ENCODE measurements at places on chromosomes 5 and 9.

- DNase-seq, result no peak
These were observed 363.4 kb upstream of the ZNF608 start for GRCh38 chr5:125109816-125110215.

GRCh38 chr9:124803911-124804310 is 27.0 kb downstream of the OLFML2A start:
- DNase-seq, result no peak

GRCh38 chr9:125887172-125887571 is 140.0 kb downstream of the PBX3 start:
- DNase-seq, result no peak

- DNase-seq, result no peak
These were observed 22.3 kb upstream of the SYNPO start for GRCh38 chr5:150618163-150618562.

All from stimulated activated CD4-positive, alpha-beta T cell treated with anti-CD3 and anti-CD28 coated beads, Interleukin-1b, Interleukin-23, amount 100 ng/mL, for 1 hour (primary cell).